Activated T-cell treated with anti-CD3 and anti-CD28 coated beads, Interleukin-2, amount 50 U/mL, for 72 hours (primary cell): ENCODE measurements at places on chromosomes 2 and 18. TPM values are rescaled to one million over a fixed set of nuclear protein-coding genes. Genes with fewer than 3 reads are reported as not detected.

- DNase-seq: no peak
Measured at GRCh38 chr18:55775972-55776371, 188.0 kb upstream of the TCF4 start.

DNA sequence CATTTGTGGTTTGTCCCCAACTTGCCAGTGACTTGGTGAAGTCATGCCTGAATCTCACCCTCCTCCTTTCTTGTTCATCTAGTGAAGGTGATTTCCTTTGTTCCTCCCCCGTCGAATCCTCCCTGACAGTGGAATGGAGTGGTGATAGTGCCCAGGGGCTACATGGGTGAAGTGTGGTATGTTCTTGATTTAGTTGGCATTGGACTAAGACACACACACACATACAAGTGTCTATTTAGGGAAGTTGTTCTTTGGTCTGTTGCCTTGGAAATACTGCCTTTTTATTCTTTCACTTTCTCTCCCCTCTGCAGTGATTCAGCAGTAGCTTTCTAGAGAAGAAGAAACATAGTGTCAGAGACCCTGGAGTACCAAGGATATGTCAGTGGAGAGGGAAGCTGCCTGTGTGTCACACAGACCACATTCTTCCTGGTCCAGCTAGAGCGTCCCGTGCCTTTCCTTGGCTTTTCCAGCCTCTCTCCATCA, 10.9 kb downstream of the INPP4A start:
- DNase-seq: no peak

Gene SOCS6
- 1.7 TPM for total RNA-seq

Gene MBOAT2
- total RNA-seq: 7.7 TPM

DNA sequence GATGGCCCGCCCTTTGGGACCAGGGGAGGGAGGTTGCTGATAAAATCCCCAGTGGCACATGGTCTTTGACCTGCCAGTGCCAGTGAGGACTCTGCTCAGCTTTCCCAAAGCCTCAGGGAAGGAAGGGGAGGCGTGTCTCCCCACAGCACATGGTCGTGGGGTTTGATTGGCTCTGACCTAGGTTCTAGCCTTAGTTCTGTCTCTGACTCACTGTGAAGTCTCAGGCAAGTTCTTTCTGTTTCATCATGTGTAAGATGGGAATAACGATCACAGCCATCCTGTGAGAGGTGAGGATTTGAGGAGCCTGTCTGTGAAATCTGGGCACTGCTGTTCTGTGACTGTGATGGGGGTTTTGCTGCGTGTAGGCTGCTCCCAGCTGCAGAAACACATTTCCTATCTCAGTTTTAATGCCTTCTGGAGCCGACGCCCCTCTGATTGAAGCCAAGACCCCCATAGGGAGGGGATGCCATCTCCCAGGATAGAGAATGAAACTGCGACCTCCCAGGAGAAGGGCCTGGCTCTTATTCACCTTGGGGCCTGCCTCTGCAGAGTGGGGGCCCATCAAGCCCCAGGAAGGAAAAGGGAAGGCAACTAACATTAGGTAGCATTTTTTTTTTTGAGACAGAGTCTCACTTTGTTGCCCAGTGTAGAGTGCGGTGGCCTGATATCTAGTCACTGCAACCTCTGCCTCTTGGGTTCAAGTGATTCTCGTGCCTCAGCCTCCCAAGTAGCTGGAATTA, 84.0 kb downstream of the DDX1 start:
- no peak for DNase-seq
